ENCODE measurements at places on chromosomes 2 and 18. TPM values are rescaled to one million over a fixed set of nuclear protein-coding genes. Genes with fewer than 3 reads are reported as not detected.
A peak's percentile ranks its signal among the peaks of the same experiment; 100 is the strongest.

DNA sequence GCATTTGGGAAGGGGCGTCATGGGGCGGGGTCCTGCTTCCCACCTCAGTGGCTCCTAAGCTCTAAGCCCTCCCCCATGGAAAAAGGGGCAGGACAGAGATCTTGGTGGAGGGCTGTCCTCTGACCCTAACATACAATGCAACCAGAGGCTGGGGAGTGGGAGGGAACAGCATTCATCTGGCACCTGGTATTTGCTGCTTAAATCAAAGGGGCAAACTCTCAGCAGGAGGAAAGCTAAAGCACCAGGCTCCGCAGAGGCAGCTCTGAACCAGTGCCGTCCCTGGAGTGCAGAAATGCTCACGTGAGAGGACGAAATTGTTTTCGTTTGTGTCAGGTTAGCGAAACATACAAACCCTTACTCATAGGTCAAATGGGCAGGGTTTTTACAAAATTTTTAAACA lies 92.7 kb upstream of the PXDN start:
- H3K4me1 ChIP-seq: peaks cover 4% of the 10 kb centered on the region
- no peak for DNase-seq
- H3K4me3 ChIP-seq: no peak overlapping the region
- peaks cover 30% of the 10 kb centered on the region for H3K27me3 ChIP-seq
- no peaks in the 10 kb centered on the region for H3K36me3 ChIP-seq

SERPINB12 gene
- total RNA-seq: not detected

TTN gene
- total RNA-seq: 12.2 TPM

TCF4 gene
- total RNA-seq: 56.8 TPM

- no peak overlapping the region for H3K4me3 ChIP-seq
- H3K36me3 ChIP-seq: no peaks in the 10 kb centered on the region
- H3K4me1 ChIP-seq: peaks cover 5% of the 10 kb centered on the region
Observed at GRCh38 chr2:237154082-237154638, 68.5 kb downstream of the COPS8 start.

- DNase-seq: no peak
- no peak overlapping the region for H3K4me3 ChIP-seq
- no peaks in the 10 kb centered on the region for H3K36me3 ChIP-seq
- no peaks in the 10 kb centered on the region for H3K4me1 ChIP-seq
Observed at GRCh38 chr2:183592271-183592670, 468.0 kb downstream of the NUP35 start.

GRCh38 chr2:19020144-19021099 lies 338.0 kb downstream of the OSR1 start:
- H3K4me1 ChIP-seq: peaks cover 4% of the 10 kb centered on the region
- DNase-seq: no peak
- H3K4me3 ChIP-seq: no peak overlapping the region

CACNB4 gene
- 2.3 TPM for total RNA-seq

DNA sequence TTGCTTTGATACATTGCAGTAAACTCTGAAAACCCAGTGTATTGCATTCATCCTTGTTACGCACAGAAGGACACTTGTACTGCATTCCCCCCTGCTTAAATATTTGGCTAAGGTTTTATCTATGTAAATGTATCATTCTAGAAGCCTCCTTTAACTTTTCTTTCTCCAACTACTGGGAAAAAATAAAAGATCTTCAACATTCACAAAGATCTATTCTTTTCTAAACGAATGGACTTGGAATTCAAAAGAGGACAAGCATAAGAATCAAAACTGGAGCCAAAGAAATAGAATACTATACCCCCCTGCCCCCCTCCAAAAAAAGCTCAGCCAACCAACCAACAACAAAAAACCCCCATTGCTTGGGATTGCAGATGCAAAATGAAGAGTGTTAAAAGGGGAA lies 136.9 kb downstream of the EPHA4 start:
- H3K4me1 ChIP-seq: peaks cover 17% of the 10 kb centered on the region
- no peak overlapping the region for H3K4me3 ChIP-seq
- H3K27me3 ChIP-seq: no peaks in the 10 kb centered on the region
- H3K36me3 ChIP-seq: peaks cover 20% of the 10 kb centered on the region

- H3K36me3 ChIP-seq: no peaks in the 10 kb centered on the region
- H3K4me3 ChIP-seq: peak overlapping the region; percentile 33
- DNase-seq: no peak
- no peaks in the 10 kb centered on the region for H3K27me3 ChIP-seq
- H3K4me1 ChIP-seq: peaks cover 62% of the 10 kb centered on the region
Observed at GRCh38 chr2:55010149-55010591, 40.1 kb downstream of the RTN4 start.

LRATD1 gene
- total RNA-seq: 177 TPM

DNA sequence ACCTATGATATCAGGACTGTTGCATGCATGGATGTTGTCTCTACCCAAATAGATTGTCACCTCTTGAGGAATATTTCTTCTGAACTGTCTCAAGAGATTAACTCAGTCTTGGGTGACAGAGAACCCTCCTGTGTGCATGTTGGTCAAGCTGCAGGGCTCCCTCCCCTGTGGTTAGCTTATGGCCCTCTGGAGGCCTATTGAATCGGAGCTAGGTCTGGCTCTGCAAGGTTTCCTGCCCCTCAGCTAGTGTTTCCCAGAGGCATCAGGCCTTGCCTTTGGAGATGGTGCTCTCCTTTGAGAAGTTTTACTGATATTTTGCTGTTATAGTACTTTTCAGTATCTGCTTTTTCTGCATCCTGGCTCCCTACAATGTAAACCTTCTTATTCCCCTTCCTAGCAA lies 769.2 kb upstream of the FAM98A start:
- no peak overlapping the region for H3K27ac ChIP-seq
- peaks cover 72% of the 10 kb centered on the region for H3K27me3 ChIP-seq
- peaks cover 13% of the 10 kb centered on the region for H3K4me1 ChIP-seq

- H3K27ac ChIP-seq: no peak overlapping the region
- DNase-seq: no peak
- H3K27me3 ChIP-seq: peaks cover 8% of the 10 kb centered on the region
- H3K4me1 ChIP-seq: no peaks in the 10 kb centered on the region
- no peak overlapping the region for H3K4me3 ChIP-seq
- H3K36me3 ChIP-seq: no peaks in the 10 kb centered on the region
Observed at GRCh38 chr2:104547221-104547620, 306.7 kb upstream of the POU3F3 start.

DNA sequence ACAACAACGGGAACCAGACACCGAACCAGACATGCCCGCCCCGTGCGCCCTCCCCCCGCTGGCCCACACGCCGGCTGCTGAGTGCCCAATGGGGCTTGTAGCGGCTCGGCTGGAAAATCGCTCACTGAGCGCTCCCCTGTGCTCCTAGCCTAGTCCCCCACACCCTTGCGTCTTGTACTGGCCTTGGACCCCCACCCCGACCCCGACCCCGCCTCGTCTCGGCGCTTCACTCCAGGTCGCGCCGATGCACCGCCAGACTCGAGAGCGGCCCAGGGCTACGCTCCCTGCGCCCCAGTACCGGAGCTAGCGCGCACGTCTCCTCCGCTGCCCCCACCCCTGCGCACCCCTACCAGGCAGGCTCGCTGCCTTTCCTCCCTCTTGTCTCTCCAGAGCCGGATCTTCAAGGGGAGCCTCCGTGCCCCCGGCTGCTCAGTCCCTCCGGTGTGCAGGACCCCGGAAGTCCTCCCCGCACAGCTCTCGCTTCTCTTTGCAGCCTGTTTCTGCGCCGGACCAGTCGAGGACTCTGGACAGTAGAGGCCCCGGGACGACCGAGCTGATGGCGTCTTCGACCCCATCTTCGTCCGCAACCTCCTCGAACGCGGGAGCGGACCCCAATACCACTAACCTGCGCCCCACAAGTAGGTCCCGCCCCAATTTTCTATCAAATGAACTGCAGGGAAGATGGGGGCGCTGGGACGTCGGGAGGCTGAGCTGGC lies 1.5 kb downstream of the GAD1 start:
- no peak for DNase-seq
- no peaks in the 10 kb centered on the region for H3K36me3 ChIP-seq
- peaks cover 95% of the 10 kb centered on the region for H3K27me3 ChIP-seq

- H3K27ac ChIP-seq: no peak overlapping the region
- no peak for DNase-seq
- H3K4me3 ChIP-seq: no peak overlapping the region
- H3K27me3 ChIP-seq: no peaks in the 10 kb centered on the region
Observed at GRCh38 chr2:184053326-184053725, 545.0 kb upstream of the ZNF804A start.

DNA sequence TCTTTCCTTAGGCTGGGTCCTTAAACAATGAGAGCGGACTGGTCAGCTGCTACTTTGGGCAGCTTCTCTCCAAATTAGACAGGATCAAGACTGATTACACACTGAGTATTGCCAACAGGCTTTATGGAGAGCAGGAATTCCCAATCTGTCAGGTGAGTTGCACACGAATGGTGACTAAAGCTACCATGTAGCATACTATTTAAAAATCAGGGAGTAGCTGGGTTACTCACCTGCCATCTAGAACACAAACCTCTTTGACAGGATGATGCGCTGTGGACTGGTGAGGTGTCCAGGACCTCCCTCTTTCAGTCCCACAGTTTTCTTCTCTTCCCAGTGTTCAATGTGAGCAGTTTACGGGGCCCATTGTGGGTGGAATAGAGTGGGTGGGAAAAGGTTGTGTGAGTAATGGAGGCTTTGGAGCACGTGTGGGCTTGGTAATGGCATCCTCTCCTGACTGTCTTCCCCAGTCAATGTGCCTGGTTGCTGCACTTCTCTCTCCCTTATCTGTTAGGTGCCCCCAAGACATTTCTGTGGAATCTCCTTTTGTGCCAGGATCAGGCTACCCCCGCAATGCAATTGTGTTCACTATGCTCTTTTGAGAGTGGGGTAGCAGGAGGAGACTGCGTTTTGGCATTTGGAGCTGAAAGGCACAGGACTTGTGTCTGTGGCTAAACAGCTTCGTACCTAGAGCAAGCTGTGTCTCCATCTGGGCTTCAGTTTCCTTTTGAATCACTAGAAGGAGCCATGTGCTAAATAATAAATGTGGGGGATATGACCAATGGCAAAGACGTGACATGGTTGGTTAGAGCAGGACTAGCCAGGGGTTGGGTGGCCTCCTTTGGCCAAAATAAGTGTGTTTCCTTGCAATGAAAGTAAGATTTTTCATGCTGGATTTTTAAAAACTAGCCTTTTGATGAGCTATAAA lies 17.7 kb downstream of the SERPINB12 start:
- no peak overlapping the region for H3K27ac ChIP-seq
- DNase-seq: no peak
- H3K36me3 ChIP-seq: no peaks in the 10 kb centered on the region
- H3K27me3 ChIP-seq: no peaks in the 10 kb centered on the region
- no peaks in the 10 kb centered on the region for H3K4me1 ChIP-seq

ASB18 gene
- not detected for total RNA-seq

LYPD6 gene
- total RNA-seq: 30.1 TPM

DNA sequence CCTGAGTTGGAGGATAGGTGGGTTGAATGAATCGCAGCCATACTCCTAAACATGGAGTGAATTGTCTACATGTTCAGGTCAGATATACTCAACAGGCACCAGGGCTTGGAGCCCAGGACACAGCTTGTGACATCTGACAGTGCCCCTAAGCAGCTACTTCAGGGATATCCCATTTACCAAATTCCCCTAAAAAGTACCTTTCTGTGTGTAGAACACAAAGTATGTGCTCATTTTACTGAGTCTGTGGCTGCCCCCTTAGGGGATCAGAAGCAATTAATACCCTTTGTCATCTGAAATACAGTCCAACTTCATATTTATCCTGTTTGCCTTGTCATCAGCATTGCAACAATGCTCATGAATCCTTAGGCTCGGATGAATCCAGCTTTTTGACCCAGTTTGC lies 20.8 kb downstream of the TNFRSF11A start:
- DNase-seq: no peak
- H3K4me3 ChIP-seq: no peak overlapping the region
- H3K27me3 ChIP-seq: peaks cover 20% of the 10 kb centered on the region
- H3K27ac ChIP-seq: no peak overlapping the region
- no peaks in the 10 kb centered on the region for H3K4me1 ChIP-seq

DNA sequence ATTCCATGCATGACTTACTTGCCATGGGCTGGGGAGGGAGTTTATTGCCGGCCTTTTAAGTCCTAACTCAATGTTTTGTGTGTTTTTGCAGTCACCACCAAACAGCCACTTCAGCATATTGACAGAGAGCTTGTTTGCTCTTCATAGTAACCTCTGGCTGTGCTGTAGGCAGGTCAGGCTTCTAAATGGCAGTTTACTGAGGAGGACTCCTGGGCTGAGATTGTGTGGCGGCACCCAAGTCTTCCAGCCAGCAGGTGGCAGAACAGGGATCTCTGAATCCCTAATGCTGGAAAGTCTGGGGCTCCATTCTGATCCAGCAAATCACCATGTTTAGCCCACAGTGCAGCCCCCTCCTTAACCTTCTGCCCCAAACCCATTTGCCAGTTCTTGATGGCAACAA lies 121.2 kb downstream of the CAPN13 start:
- no peak overlapping the region for H3K4me3 ChIP-seq
- H3K36me3 ChIP-seq: no peaks in the 10 kb centered on the region
- DNase-seq: no peak

GRCh38 chr2:86785456-86785855 lies 5.3 kb downstream of the CD8A start:
- no peak overlapping the region for H3K27ac ChIP-seq
- H3K27me3 ChIP-seq: peaks cover 57% of the 10 kb centered on the region
- H3K4me1 ChIP-seq: no peaks in the 10 kb centered on the region
- DNase-seq: no peak
- no peak overlapping the region for H3K4me3 ChIP-seq

DNA sequence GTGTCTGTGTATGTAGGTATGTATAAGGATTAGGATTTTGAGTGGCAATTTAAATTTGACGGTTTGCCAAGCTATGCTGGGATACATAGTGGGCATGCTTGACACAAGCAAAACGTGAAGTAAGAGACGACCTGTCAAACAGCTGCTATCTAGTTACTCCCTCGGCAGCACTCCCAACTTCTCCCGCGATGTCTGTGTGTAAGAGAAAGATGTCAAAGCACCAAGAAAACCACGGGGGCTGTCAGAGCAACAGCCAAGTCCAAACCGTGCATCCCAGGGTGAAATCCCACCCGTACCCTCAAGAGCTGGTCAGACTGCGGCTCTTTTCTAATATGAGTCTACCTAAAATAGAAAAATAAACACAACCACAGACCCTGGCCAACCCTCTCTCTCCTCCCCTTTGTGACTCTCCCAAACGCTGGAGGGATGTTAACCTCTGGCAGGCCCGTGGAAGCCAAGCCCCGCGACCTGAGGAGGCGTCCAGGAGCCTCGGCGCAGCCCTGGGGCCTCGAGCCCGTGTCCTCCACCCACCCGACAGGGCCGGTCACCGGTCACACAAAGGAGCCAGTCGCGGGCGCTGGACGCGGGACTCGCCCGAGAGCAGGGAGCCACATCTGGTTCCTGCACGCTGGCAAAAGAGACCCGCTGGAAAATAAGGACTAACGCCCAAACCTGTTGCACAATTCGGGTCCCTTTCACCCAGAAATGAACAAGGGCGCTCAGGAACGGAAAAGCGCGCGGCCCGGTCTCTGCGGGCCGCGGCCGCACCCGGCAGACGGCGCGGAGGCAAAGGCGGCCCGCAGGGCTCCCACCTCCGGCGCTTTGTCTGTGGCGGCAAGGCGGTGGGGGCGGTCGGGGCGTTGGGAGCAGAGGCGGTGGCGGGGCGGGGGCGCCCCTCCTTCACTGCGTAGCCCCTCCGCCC lies 925 bp downstream of the SESTD1 start:
- peak; percentile 45 for DNase-seq
- peak overlapping the region; percentile 85 for H3K4me3 ChIP-seq
- H3K36me3 ChIP-seq: peaks cover 2% of the 10 kb centered on the region
- peak overlapping the region; percentile 99 for H3K27ac ChIP-seq
- no peaks in the 10 kb centered on the region for H3K27me3 ChIP-seq
- H3K4me1 ChIP-seq: peaks cover 26% of the 10 kb centered on the region

GRCh38 chr2:19790291-19790690 lies 111.5 kb downstream of the TTC32 start:
- peaks cover 2% of the 10 kb centered on the region for H3K27me3 ChIP-seq
- peaks cover 2% of the 10 kb centered on the region for H3K4me1 ChIP-seq
- H3K27ac ChIP-seq: no peak overlapping the region
- H3K4me3 ChIP-seq: no peak overlapping the region
- H3K36me3 ChIP-seq: no peaks in the 10 kb centered on the region

Data from progenitor cell of endocrine pancreas (in vitro differentiated cells).